Stimulated activated CD8-positive, alpha-beta memory T cell treated with anti-CD3 and anti-CD28 coated beads, Interleukin-4, amount 100 ng/mL, for 1 hour (primary cell): ENCODE measurements at places on chromosomes 5 and 9.

GRCh38 chr5:42872865-42873264 lies 61.2 kb upstream of the SELENOP start:
- DNase-seq = no peak

- no peak for DNase-seq
Observed at GRCh38 chr5:161027763-161028162, 175.8 kb upstream of the ATP10B start.

GRCh38 chr9:75500479-75500878 lies 390.0 kb upstream of the PCSK5 start:
- DNase-seq = no peak

- DNase-seq = no peak
Observed at GRCh38 chr5:180467989-180468731, 26.0 kb upstream of the CNOT6 start.

DNA sequence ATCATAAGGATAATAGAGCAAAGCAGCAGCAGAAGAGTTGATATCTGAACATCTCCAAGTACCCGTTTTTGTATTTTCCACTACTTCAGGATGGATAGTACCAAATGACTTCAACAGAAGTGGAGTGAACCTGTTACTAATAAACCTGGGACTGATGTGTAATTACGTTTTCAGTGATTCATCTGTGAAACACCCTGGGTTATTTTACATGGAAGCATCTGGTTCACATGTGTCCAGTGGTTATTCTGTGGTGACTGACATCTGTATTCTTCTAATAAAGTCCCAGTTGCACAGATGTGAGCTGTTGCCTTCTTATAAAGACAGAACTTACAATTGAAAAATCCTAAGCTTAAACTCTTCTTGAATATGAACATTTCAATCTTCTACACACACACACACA lies 139.7 kb upstream of the VCAN start:
- no peak for DNase-seq

- DNase-seq = no peak
Observed at GRCh38 chr9:90311811-90312210, 330.8 kb downstream of the DIRAS2 start.

- DNase-seq = no peak
Observed at GRCh38 chr5:143739746-143740145, 72.2 kb upstream of the HMHB1 start.

- no peak for DNase-seq
Observed at GRCh38 chr9:88535226-88536022, 446 bp downstream of the NXNL2 start.
